Esophagus muscularis mucosa (tissue), 4 donors: ENCODE measurements at places on chromosomes 13 and 19. TPM values are rescaled to one million over a fixed set of nuclear protein-coding genes. Genes with fewer than 3 reads are reported as not detected.

Gene GTF3A
- total RNA-seq = 129 TPM

Gene CCL25
- total RNA-seq = not detected

Gene VAV1
- 4.6 TPM for total RNA-seq

Gene CRLF1
- total RNA-seq = 53.0 TPM

Gene MBD3
- 152 TPM for total RNA-seq

Gene OR7C1
- total RNA-seq = not detected

Gene BRCA2
- 0.32 TPM for total RNA-seq

Gene CYP4F11
- total RNA-seq = not detected

Gene PODNL1
- total RNA-seq = 0.69 TPM

Gene AXL
- 210 TPM for total RNA-seq

- no peaks in the 10 kb centered on the region for H3K27me3 ChIP-seq
- no peaks in the 10 kb centered on the region for H3K36me3 ChIP-seq
- peaks cover 54% of the 10 kb centered on the region for H3K4me1 ChIP-seq
- DNase-seq = no peak
Observed at GRCh38 chr19:39846678-39847486, 703 bp upstream of the FBL start.

- H3K4me1 ChIP-seq = peaks cover 39% of the 10 kb centered on the region
- no peak overlapping the region for H3K27ac ChIP-seq
- H3K36me3 ChIP-seq = peaks cover 51% of the 10 kb centered on the region
- no peak overlapping the region for H3K4me3 ChIP-seq
- no peak for DNase-seq
Observed at GRCh38 chr19:2325281-2326046, 2.9 kb downstream of the LSM7 start.

- no peak for DNase-seq
- H3K27me3 ChIP-seq = no peaks in the 10 kb centered on the region
- H3K27ac ChIP-seq = no peak overlapping the region
- H3K4me3 ChIP-seq = no peak overlapping the region
- H3K4me1 ChIP-seq = no peaks in the 10 kb centered on the region
Observed at GRCh38 chr13:23817830-23818229, 71.4 kb downstream of the MIPEP start.

- H3K27me3 ChIP-seq = peaks cover 41% of the 10 kb centered on the region
- peak overlapping the region; percentile 40 for H3K4me3 ChIP-seq
- no peaks in the 10 kb centered on the region for H3K36me3 ChIP-seq
Observed at GRCh38 chr19:294946-295686, 3.9 kb upstream of the PLPP2 start.

DNA sequence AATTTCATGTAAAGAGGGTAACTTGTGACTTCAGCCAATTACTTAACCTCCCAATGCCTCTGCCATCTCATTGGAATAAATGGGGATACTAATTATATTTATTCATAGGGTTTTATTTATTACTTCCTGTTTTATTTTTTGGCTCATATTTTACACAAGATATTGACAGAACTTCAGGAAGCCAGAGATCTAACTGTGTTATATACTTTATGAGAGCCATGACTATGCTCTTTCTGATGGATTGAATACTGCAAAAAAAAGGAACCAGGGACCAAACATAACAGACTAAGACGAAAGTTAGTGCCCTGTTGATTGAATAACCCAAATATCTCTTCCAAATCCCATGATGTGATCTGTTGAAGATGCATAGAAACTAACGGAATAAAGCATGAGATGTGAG is 243.3 kb upstream of the STARD13 start:
- H3K27ac ChIP-seq = no peak overlapping the region
- H3K36me3 ChIP-seq = no peaks in the 10 kb centered on the region
- peaks cover 25% of the 10 kb centered on the region for H3K4me1 ChIP-seq
- H3K4me3 ChIP-seq = no peak overlapping the region
- DNase-seq = no peak

GRCh38 chr13:77328819-77329132 is 1.9 kb upstream of the MYCBP2 start:
- H3K27me3 ChIP-seq = no peaks in the 10 kb centered on the region
- H3K27ac ChIP-seq = peak overlapping the region; percentile 83
- H3K36me3 ChIP-seq = no peaks in the 10 kb centered on the region
- peak overlapping the region; percentile 65 for H3K4me3 ChIP-seq
- peaks cover 42% of the 10 kb centered on the region for H3K4me1 ChIP-seq

- no peaks in the 10 kb centered on the region for H3K27me3 ChIP-seq
- peak; percentile 85 for DNase-seq
- H3K27ac ChIP-seq = no peak overlapping the region
- H3K4me1 ChIP-seq = no peaks in the 10 kb centered on the region
Observed at GRCh38 chr13:30043631-30043925, 193.2 kb upstream of the UBL3 start.

GRCh38 chr13:44104969-44105368 is 225.3 kb downstream of the LACC1 start:
- H3K4me1 ChIP-seq = peaks cover 24% of the 10 kb centered on the region
- no peaks in the 10 kb centered on the region for H3K36me3 ChIP-seq
- H3K27ac ChIP-seq = no peak overlapping the region
- peak; percentile 24 for DNase-seq
- no peak overlapping the region for H3K4me3 ChIP-seq
- no peaks in the 10 kb centered on the region for H3K27me3 ChIP-seq

DNA sequence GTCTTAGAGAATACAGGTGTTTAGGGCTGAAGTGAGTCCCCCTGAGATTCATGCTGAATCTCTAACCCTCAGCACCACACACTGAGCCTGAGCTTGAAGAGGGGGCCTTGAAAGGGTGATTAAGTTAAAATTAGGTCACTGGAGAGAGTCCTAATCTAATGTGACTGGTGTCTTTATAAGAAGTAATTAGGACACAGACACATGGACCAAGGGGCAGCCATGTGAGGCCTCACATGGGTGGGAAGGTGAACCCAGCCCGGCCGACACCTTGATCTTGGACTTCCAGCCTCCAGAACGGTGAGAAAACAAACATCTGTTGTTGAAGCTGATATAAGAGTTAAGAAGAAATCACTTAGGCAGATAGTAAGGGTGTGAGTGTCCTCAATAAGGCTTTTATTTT is 7.1 kb upstream of the RAB20 start:
- H3K27me3 ChIP-seq = peaks cover 21% of the 10 kb centered on the region
- H3K4me3 ChIP-seq = no peak overlapping the region
- H3K27ac ChIP-seq = no peak overlapping the region
- DNase-seq = no peak

GRCh38 chr19:51448011-51448410 is 10.2 kb downstream of the SIGLEC8 start:
- no peaks in the 10 kb centered on the region for H3K27me3 ChIP-seq
- H3K36me3 ChIP-seq = no peaks in the 10 kb centered on the region
- no peaks in the 10 kb centered on the region for H3K4me1 ChIP-seq
- no peak overlapping the region for H3K4me3 ChIP-seq
- no peak overlapping the region for H3K27ac ChIP-seq

- no peaks in the 10 kb centered on the region for H3K4me1 ChIP-seq
- no peaks in the 10 kb centered on the region for H3K27me3 ChIP-seq
- peaks cover 2% of the 10 kb centered on the region for H3K36me3 ChIP-seq
- H3K27ac ChIP-seq = no peak overlapping the region
Observed at GRCh38 chr19:45701676-45702075, 9.2 kb downstream of the QPCTL start.

- no peak overlapping the region for H3K4me3 ChIP-seq
- DNase-seq = no peak
- H3K4me1 ChIP-seq = no peaks in the 10 kb centered on the region
- no peaks in the 10 kb centered on the region for H3K27me3 ChIP-seq
- H3K36me3 ChIP-seq = no peaks in the 10 kb centered on the region
- no peak overlapping the region for H3K27ac ChIP-seq
Observed at GRCh38 chr13:39129213-39129612, 91.0 kb downstream of the NHLRC3 start.

GRCh38 chr13:113855931-113856715 is 7.8 kb downstream of the GAS6 start:
- H3K4me1 ChIP-seq = peaks cover 91% of the 10 kb centered on the region
- DNase-seq = no peak
- H3K27ac ChIP-seq = peak overlapping the region; percentile 72
- no peaks in the 10 kb centered on the region for H3K36me3 ChIP-seq

GRCh38 chr19:17686592-17687024 is 1.5 kb downstream of the UNC13A start:
- no peak overlapping the region for H3K27ac ChIP-seq
- H3K4me3 ChIP-seq = peak overlapping the region; percentile 16
- no peaks in the 10 kb centered on the region for H3K27me3 ChIP-seq
- peaks cover 31% of the 10 kb centered on the region for H3K4me1 ChIP-seq
- DNase-seq = no peak
- H3K36me3 ChIP-seq = no peaks in the 10 kb centered on the region

- H3K4me1 ChIP-seq = peaks cover 6% of the 10 kb centered on the region
- no peak for DNase-seq
- peak overlapping the region; percentile 45 for H3K27ac ChIP-seq
- peaks cover 98% of the 10 kb centered on the region for H3K36me3 ChIP-seq
Observed at GRCh38 chr19:10812196-10812595, 23.8 kb downstream of the TMED1 start.

DNA sequence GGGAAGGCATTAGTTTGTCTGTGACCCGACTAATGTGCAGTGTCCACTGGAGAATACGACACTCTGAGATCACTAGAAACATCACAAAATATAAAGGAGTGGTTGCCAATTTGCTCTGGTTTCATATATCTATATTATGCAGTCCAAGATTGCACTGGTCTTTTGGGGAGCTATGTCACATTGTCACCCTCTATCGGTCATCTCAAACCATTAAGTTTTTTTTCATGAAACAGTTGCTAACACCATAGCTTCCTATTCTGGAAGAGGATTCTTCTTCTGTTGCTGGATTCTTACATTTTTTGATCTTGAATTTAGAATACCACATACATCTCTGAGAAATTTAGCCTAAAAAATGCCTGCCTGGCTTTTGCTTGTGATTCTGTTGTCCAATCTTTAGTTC is 168.6 kb downstream of the LACC1 start:
- H3K4me1 ChIP-seq = peaks cover 27% of the 10 kb centered on the region
- no peak overlapping the region for H3K4me3 ChIP-seq
- H3K27me3 ChIP-seq = no peaks in the 10 kb centered on the region
- DNase-seq = no peak

GRCh38 chr19:46845959-46846459 is 4.6 kb downstream of the AP2S1 start:
- H3K4me3 ChIP-seq = no peak overlapping the region
- no peak for DNase-seq
- peaks cover 16% of the 10 kb centered on the region for H3K4me1 ChIP-seq
- peaks cover 60% of the 10 kb centered on the region for H3K36me3 ChIP-seq

DNA sequence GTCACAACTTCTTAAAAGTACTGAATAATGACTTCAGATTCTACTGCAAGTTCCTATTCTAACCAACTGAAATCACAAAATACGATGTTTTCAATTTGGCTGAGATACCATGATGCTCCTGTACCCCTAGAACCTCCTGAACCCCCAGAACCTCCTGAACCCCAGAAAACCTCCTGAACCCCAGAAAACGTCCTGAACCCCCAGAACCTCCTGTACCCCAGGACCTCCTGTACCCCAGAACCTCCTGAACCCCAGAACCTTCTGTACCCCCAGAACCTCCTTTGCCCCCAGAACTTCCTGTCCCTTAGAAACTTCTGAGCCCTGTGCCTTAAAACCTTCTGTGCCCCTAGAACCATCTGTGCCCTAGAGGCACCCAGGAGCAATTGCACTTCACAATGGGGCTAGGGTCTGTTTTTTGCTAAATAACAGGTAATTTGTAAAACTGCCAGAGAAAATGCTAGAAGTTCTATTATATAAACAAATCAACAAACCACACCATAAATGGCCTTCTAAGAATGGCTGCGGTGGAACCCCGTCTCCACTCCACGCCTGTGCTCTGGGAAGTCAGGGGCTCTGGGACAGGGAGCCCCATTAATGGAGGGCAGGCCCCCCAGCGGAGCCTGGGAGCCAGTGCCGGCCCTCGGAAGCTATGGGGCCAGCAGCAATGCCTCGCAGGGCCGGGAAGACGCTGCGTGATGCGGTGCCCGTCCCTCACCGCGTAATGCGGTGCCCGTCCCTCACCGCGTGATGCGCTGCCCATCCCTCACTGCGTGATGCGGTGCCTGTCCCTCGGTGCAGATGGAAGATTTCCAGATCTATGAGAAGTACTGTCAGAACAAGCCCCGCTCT is 21.3 kb upstream of the F7 start:
- DNase-seq = no peak
- no peak overlapping the region for H3K4me3 ChIP-seq
- no peaks in the 10 kb centered on the region for H3K36me3 ChIP-seq
- no peaks in the 10 kb centered on the region for H3K27me3 ChIP-seq

DNA sequence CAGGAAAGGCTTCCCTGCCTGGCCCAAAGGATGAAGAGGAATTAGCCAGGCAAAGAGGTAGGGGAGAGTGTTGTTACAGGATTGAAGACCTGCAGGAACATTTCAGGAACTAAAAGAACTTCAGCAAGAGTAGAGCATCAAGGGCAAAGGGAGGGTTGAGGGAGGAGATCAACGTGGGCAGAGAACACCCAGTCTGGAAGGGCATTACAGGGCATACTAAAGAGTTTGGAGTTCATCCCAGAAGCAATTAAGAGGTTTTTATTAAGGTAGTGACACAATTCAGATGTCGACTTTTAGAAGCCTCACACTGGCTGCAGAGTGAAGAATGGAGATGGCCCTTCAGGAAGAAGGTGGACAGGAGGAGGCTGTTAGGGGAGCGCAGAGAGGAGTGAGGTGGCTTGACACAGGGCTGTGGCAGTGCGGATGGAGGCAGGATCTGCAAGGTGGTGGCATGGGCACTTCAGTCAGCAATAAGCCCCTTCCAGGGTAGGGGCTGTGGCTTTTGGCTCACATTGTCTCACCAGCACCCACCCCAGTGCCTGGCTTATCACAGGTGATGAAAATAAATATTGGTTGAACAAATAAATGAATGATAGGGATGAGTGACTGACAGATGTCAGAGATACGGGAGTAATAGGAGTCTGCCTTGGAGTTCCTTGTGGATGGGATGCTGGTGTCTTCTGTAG is 24.9 kb downstream of the TEX26 start:
- no peaks in the 10 kb centered on the region for H3K36me3 ChIP-seq
- no peaks in the 10 kb centered on the region for H3K27me3 ChIP-seq
- no peak for DNase-seq
- no peak overlapping the region for H3K27ac ChIP-seq
- H3K4me1 ChIP-seq = no peaks in the 10 kb centered on the region
- H3K4me3 ChIP-seq = no peak overlapping the region

DNA sequence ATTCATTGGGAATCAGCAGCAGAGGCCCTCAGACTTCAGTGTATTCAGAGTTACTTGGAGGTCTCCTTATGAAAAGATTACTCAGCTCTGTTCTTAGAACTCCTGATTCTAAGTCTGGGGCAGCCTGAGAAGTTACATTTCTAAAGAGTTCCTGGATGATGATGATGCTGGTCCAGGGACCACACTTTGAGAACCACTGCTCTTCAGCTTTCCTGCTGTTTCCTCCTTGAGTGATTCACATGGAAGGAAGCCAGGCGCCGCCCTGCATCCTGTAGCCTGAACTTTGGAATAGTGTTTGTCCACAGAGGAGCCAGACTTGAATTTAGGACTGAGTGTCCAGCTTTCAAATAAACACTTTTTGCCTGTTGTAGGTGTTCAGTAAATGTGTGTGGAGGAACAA is 2.9 kb downstream of the CEBPG start:
- no peak overlapping the region for H3K4me3 ChIP-seq
- peaks cover 56% of the 10 kb centered on the region for H3K4me1 ChIP-seq
- H3K27ac ChIP-seq = peak overlapping the region; percentile 13
- peaks cover 6% of the 10 kb centered on the region for H3K36me3 ChIP-seq
- DNase-seq = no peak

GRCh38 chr13:97615266-97615665 is 181.3 kb downstream of the RAP2A start:
- no peak for DNase-seq
- H3K27me3 ChIP-seq = no peaks in the 10 kb centered on the region
- H3K4me3 ChIP-seq = no peak overlapping the region
- no peaks in the 10 kb centered on the region for H3K36me3 ChIP-seq
- H3K4me1 ChIP-seq = no peaks in the 10 kb centered on the region
